HCT116 (cell line): ENCODE measurements at places on chromosomes 11 and 22. TPM values are rescaled to one million over a fixed set of nuclear protein-coding genes. Genes with fewer than 3 reads are reported as not detected.

KCTD21 gene
- 3.0 TPM for total RNA-seq

IGLL1 gene
- total RNA-seq = not detected

TRIM51 gene
- not detected for total RNA-seq

HMOX1 gene
- total RNA-seq = 26.4 TPM

RPL27A gene
- 1,055 TPM for total RNA-seq

GRK2 gene
- total RNA-seq = 83.0 TPM

- peak; percentile 42 for DNase-seq
Measured at GRCh38 chr11:67303132-67303834, at the start of gene SSH3. TSS of gene SSH3 (plus strand) at chr11:67303530. CDS start at chr11:67303626, 96 bp downstream.

GRCh38 chr11:70539360-70540095 lies 141.2 kb downstream of the CTTN start:
- DNase-seq = no peak

DNA sequence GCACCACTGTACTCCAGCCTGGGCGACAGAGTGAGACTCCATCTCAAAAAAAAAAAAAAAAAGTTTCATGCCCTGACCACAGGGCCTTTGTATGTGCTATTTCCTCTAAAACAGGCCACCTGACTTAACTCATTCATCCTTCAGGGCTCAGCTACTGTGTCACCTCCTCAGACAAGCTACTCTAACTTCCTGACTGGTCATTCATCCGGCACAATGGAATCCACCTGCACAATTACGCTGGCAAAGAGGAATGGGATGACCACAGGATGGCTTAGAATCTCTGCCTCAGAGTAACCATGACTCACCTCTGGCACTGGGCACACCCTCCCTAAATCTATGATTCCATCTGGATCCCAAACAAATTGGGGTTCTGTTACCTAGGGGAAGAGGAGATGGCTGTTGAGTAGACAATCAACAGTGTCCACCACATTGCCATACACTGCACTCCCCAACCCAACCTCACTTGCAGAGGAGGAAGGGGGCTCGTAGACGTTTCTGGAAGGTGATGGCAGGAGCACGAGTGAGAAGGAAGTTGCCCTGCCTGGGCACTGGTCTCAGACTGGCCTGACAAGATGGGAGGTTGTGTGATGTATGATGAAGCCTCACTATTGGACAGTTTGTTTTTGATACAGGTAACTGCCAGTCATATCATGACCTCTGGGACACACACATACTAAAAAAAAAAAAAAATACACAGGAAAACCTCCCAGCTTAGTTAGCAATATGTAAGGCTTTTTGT lies 22.8 kb upstream of the HMOX1 start:
- peak; percentile 72 for DNase-seq

DNA sequence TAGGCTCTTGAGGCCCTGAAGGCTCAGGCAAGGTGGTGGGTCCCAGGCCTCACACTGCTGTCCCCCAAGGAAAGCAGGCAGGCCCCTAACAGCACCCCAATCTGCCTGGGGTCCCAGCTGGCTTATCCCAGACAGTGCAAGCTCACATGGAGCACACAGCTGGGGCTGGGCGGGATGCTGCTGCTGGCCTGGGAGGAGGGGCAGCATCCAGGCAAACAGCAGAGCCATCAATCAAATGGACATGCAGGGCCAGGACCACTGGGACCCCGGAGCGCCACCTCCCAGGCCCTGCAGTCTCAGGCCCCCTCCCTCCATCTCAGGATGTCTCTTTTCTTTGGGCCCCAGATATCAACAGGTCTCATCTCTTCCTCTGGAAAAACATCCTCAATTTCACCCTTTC lies 140.3 kb downstream of the BRD1 start:
- no peak for DNase-seq

- DNase-seq = no peak
Measured at GRCh38 chr22:46783721-46784120, 21.3 kb downstream of the TBC1D22A start.

GRCh38 chr11:131254254-131254653 lies 116.2 kb upstream of the NTM start:
- no peak for DNase-seq

DNA sequence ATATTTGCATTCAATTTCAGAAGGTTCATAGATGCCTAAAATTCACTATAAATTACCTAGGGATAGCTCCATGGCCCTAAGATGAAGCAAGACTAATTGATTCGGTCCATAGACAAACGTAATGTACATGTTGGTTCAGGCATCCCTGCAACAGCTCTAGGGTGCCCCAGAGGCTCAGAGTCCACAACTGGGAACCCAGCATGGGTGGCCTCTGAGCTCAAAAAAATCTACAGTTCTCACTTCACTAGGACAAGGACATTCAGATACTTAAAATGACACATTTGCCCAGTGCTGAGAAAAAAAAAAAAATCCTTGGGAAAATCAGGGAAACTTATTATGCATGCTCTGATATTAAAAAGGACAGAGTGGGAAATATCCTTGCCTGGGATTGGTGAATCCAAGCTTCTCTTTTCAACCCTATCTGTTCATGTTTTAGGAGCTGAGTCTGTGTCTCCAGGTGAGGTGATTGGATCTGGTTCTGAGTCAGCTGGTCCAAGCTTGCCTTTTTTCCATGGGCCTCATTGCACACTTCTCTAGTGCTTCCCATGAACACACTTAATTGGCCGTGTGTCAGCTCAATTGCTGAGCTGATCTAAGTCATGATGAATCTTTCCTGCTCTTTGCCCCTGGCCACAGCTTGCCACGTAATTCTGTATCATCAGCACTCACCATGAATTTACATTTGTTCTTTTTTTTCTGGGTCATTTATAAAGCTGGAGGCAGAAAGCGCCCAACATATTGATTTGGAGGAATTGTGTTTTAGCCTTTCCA lies 116.3 kb upstream of the RCN1 start:
- peak; percentile 12 for DNase-seq

DNA sequence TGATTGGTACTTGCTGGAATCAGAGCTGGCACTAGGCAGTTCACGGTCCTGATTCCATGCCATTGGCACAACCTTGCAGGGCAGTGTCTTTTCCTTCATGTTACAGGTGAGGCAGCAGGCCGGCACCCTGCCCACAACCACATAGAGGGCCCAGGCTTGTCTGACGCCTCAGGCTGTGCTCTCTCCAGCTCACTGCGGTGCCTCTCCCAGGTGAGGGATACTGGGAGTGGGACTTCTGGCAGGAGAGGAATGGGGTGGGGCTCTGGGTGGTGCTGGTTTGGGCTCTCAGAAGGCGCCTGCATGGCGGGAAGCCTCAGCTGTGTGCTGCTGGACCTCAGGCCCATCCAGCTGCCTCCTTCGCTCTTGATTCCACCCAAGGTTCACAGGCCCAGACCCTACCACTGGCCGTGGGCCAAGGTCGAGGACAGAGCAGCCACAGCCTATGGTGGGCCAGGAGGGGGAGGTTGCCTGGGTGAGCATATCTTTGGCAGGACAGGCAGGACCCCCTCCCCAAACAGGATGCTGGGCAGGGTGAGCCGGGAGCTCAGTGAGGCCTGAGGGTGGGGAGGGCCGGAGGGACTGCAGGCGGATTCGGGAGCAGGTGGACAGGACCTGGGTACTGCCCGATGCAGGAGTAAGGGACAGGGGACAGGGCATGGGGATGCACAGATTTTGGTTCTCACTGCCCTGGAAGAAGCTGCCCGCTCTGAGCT lies 7.0 kb upstream of the MPPED1 start:
- DNase-seq = no peak
